ENCODE measurements at places on chromosomes 5 and 9.

- peak; percentile 93 for DNase-seq
These were observed 45.1 kb upstream of the GLIS3 start for GRCh38 chr9:4344946-4345345.

DNA sequence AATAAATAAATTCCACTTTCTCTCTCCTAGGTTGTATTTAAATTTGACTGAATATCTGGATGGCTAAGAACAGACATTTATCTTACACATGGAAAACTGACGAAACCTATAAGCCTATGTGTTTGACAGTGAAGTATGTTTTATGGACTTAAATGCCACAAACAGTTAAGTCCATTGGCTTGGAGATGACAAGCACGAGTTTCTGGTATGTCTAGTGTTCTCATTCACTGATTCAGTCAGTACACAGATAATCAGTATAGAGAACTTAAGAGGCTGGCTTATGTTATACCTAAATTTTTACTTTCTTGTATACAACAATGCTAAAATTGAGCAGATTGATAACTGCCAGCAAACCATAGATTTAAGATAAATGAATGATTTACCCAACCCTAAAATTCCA is 38.9 kb downstream of the SNAPC3 start:
- DNase-seq = no peak

- DNase-seq = peak; percentile 4
These were observed 200.0 kb upstream of the GDNF start for GRCh38 chr5:38039826-38040225.

DNA sequence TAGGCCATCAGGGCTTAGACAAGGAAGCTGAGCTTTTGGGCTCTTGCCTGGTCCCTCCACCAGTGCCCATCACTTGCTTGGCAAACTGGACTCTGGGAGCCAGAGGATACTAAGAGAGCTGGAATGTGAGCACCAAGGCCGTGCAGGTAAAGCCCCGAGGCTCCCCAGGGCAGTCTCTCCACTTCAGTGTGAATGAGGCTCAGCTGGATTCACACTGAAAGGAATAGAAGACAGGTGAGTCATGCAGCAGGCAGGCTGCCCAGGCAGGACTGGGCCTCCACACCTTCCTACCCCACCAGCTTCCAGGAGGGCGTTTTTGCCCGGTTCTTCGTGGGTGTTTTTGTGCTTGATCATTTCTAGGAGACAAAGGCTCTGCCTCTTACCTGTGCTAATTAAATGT is 7.3 kb upstream of the CTSV start:
- DNase-seq = peak; percentile 98

DNA sequence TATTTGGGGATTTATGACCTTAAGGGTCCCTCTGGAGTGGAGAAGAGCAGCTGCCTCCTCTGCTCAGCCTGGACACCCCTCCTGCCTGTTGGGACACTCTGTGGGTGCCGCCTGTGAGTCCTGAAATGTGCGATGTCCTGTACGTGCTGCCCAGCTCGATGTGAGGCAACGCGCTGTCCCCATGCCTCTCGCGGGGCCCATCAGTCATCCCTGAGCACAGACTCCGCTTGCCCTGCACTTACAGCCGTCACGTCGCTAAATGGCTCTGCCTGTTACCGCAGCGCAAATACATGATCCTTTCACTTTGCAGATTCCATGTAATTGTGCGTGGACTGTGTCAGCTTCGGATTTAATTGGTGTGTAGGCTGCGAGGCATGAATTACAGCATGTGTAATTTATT is 27.1 kb downstream of the IRX4 start:
- no peak for DNase-seq

DNA sequence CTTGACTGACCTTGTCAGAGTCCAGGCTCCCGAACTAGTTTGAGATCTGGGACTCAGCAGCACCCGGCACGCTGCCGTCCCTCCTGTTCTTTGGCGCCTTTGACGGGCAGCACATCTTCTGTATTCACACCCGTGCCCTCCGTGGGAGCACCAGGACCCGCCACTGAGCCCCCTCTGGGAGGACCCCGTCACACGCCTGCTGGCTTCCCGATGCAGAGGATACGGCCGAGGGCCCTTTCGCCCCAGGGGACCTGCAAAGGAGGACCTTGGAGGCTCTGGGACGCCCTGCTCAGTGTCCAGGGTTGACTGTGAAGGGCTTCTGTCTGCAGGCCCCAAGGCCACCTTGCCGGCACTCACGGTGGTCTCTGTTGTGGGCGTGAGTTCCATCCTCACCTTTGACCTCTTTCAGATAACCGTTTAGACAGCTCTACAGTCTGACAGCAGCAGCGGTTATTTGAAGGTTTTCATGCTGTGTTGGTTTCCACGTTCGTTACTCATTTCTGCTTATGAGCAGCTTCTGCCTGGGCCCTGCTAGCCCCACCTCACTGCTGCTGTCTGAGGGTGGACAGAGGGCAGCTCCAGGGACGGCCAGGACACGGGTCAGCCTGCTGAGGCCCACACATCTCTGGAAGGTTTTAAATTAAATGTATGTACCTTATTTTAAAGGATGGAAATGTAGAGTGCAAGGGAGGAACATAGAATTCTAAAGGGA is 12.6 kb upstream of the EXOC3 start:
- no peak for DNase-seq

DNA sequence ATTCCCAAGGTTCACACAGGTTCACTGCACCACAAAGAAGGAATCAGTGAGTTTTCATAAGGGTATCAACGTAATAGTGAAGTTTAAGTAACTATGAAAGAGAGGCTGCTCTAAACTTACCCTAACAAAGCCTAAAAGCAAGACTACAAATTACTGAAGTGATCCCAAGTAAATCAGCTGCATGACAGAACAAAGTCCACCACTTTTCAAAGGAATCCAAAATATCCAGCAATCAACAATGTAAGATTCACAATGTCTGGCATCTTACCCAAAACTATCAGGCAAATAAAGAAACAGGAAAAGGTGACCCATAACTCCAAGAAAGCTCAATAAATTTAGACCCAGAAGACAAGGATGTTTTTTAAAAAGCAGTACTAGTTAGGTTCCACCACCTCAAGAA is 70.1 kb downstream of the GNAQ start:
- no peak for DNase-seq

DNA sequence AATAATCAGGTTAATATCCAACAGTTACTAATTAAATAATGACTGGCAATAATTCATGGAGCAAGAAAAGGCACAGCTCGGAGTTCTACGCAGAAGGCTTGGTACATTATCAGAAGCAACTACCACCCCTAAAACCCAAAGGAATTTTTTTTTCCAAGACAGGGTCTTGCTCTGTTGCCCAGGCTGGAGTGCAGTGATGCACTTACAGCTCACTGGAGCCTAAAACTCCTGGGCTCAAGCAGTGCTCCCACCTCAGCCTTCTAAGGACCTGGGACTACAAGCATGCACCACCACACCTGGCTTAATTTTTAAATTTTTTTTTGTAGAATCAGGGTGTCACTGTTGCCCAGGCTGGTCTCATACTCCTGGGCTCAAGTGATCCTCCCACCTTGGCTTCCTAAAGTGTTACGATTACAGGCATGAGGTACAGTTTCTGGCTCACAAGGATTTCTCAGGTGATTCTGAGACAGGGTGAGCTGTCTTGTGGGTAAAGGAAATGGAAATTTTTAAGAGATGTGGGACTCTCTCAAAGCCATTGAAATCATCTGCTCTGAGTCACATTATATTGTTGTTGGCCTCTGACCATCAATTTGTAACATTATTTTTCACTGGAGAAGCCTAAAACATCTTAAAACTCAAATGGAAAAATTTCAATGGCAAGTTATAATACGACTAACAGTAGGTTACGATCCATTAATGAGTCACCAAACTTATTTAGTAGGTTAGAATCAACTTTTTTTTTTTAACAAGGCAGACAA is 19.7 kb upstream of the HSDL2 start:
- peak; percentile 62 for DNase-seq

DNA sequence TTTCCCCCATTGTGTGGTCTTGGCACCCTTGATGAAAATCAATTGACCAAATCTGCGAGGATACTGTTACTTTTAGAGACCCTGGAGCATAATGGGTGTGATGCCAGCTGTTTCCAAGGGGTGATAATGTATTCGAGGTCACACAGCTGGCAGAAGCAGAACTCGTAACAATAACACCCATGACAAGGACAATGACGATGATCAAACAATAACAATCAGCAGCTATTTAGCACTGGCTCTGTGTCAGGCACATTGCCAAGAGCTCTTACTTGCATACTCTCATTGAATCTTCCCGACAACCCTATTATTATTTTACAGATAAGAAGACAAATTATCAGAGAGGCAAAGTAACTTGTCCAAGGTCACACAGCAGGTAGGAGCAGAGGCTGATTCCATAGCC is 223.7 kb upstream of the MSX2 start:
- no peak for DNase-seq

DNA sequence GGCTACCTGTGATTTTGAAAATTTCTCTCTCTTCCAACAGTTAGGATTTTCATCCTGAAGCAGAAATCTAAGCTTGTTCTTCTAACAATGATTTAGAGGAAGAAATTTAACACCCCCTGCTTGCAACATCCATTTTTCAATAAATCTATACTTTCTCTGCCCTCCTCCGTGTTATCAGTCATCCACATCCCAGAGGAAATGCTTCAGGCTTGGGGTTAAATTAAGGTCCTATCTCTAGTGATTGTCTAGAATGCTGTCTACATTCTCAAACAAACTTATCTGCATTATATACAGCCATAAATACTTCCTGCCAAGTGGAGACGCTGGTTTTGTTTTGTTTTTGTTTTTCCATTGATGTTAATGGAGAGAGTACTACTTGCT is 371.0 kb downstream of the CSNK1G3 start:
- DNase-seq = peak; percentile 26

DNA sequence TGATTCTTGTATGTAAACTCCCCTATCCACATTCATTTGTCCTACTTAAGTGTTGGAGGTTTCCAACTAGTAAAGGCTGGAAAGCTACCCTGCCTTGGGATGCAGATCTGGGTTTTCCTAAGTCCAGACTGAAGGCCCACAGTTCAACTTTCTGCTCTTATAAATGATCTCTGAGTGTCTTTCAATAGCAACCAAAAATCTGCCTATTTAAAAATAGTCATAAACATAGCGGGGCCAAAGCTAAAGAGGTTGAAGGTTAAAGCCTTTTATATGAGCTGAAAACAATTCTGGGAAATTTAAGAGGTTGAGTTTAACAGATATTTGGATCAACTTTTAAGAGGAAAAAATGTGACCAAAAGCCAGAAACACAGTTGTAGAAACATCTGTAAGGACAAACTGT is 87.2 kb downstream of the NTRK2 start:
- DNase-seq = no peak

GRCh38 chr5:76594107-76594506 is 29.1 kb downstream of the F2RL2 start:
- DNase-seq = no peak

DNA sequence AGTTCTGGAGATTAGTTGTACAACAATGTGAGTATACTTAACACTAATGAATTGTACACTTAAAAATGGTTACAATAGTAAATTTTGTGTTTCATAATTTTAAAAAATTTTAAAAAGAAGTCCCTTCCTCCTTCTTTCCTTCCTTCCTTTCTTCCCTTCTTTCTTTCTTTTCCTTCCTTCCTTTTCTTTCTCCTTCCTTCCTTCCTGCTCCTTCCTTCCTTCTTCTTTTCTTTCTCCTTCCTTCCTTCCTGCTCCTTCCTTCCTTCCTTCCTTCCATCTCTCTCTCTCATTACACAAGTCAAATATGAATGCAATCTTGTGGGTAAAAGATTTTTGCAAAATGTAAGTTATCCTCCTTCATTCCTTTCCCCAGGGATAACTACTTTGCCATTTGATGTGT is 97.1 kb upstream of the TBCA start:
- DNase-seq = no peak

DNA sequence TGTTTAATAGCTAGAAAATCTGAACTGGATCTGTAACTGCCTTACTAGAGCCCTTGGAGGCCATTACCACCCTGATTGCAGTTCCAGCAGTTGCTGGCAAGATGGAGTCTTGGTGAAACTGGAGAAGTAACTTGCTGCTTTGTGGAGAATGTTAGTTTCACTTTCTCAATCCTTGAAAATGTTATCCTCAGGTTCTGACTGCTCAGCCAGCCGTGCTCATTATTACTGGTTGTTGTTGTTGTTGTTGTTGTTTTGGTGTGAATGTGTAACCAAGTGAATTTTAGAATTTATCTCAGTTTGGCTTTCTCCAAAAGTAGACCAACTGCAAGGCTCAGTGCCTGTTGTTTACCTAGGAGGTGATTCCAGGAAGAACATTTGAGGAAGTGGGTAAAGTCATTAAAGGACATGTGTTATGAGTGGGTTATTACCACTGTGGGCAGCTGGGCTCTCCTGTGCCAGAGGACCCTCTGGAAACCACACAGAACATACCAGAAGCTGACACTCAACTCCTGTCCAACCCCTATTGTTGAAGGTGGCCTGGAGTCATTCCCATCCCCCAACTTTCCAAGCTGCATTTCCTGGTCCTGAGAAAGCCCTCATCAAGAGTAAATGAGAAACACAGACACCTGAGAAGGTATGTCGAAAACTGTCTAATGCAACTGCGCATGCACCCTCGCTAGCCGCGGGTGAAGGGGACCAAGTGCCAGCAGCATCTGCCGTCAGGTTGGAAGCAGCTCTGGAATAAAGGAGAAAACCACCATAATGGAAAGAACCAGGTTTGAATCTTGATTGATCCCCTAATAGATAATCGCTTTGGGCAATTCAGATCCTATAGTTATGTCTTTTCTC is 111.6 kb downstream of the CMYA5 start:
- no peak for DNase-seq

GRCh38 chr5:160023007-160023907 is 14.3 kb downstream of the TTC1 start:
- no peak for DNase-seq

- peak; percentile 15 for DNase-seq
These were observed 93.1 kb downstream of the NUDT12 start for GRCh38 chr5:103469288-103470040.

DNA sequence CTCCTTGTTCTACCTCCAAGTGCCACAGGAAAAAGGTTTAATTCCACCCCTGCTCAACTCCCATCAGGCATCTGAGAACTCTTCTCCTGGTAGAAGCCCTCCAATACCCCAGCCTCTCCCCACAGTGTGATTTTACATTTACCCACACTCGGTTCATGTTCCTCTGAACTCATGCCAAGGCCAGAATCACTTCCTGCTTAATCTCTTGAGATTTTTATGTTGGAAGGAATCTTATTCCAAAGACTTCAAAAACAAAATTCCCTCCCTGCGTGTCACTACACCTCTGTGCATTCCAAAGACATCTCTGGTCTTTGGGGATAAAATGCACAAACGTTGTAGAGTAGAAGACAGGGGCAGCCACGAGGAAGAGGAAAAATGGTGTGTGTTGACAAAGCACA is 186.8 kb downstream of the ACTL7B start:
- DNase-seq = peak; percentile 31

DNA sequence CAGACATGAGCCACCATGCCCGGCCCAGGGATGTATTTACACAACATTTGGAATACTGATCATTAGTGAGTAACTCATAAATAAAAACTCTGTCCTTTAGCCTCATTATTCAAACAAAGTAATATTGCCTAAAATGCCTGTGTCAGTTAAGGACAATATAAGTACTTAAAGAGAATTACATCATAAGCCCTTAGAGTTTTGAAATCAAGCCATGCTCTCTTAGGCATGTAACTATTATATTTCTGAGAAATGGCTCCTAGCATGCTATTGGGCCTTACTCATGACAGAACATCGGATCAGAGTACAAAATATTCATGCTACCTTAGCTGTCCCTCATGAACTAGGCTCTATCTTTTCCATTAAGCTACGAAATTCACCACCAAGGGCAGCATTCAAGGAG is 309.3 kb downstream of the CHSY3 start:
- peak; percentile 35 for DNase-seq
